Neural crest cell (in vitro differentiated cells): ENCODE measurements at places on chromosomes 1 and 21. TPM values are rescaled to one million over a fixed set of nuclear protein-coding genes. Genes with fewer than 3 reads are reported as not detected.

DNA sequence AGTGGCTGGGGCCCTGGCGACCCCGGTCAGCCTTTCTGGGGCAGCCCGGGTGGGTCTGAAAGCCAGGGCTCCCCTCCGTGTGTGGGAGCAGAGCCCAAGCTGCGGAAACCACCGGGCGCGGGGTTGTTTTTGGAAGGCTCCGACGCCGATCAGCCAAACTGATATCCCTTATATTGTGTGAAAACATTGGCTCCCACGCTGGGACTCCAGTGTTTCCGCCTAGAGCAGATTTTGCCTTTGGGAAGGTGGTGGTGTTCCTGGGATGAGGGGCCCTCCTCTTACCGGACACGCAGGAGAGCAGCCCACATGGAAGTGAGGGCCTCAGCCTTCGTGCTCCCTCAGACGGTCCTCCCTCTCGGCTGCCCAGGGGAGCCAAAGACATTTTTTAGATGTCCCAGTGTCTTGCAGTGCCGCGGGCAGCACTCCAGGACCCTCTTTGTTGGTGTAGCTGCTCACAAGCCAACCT lies 54.3 kb downstream of the NGF start:
- no peak overlapping the region for H3K4me3 ChIP-seq
- H3K27ac ChIP-seq = no peak overlapping the region
- H3K27me3 ChIP-seq = no peaks in the 10 kb centered on the region
- no peaks in the 10 kb centered on the region for H3K4me1 ChIP-seq
- H3K36me3 ChIP-seq = no peaks in the 10 kb centered on the region
- no peak for DNase-seq

- no peak overlapping the region for H3K27ac ChIP-seq
- DNase-seq = no peak
- H3K4me3 ChIP-seq = no peak overlapping the region
- H3K27me3 ChIP-seq = peaks cover 64% of the 10 kb centered on the region
These were observed 166.4 kb downstream of the RUNX1 start for GRCh38 chr21:34882719-34883131.

- H3K27ac ChIP-seq = no peak overlapping the region
- no peaks in the 10 kb centered on the region for H3K27me3 ChIP-seq
These were observed 19.1 kb downstream of the COL6A2 start for GRCh38 chr21:46116776-46117585.

PARS2 gene
- 7.1 and 8.2 TPM in 2 replicates for total RNA-seq
